T-helper 9 cell (primary cell): ENCODE measurements at places on chromosomes 11 and 22.

GRCh38 chr11:9201372-9202162 is 63.6 kb downstream of the DENND5A start:
- no peak for DNase-seq

DNA sequence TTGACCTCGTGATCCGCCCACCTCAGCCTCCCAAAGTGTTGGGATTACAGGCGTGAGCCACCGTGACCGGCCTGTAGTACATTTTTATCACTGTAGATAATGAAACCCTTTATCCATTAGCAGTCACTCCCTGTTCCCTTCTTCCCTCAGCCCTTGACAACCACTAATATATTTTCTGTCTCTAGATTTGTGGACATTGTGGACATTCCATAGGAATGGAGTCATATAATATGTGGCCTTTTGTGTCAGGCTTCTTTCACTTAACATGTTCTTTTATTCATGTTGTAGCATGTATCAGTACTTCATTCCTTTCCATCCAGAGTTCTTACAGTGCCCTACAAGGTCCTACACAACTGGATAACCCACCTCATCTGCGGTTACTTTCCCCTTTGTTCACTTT is 30.5 kb downstream of the RRM1 start:
- no peak for DNase-seq

DNA sequence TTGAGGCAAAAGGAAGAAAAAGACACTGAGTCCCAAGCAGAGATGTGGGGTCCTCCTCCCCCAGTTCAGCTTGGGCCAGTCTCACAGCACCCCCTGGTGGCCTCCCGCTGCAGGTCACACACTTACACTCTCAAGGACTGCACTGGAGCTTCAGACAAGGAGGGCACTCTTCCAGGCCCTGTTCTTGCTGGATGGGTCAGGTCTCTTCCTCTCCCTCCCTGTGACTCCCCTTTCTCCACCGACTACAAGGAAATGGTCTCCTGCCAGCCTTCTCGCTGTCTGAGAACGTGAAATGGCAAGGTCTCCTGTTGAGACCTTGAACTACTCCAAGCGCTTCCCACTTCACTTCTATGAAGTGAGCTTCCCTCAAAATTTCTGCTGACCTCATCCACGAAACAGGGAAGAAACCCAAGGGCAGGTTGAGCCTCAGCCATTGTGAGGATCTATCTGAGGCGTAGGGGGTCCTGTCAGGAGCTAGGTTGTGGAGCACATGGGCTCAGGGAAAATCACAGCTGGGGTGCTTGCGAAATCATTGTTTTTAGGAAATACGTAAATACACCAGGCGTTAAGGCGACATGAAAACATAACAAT is 11.2 kb upstream of the IGLL1 start:
- DNase-seq = peak; percentile 43

DNA sequence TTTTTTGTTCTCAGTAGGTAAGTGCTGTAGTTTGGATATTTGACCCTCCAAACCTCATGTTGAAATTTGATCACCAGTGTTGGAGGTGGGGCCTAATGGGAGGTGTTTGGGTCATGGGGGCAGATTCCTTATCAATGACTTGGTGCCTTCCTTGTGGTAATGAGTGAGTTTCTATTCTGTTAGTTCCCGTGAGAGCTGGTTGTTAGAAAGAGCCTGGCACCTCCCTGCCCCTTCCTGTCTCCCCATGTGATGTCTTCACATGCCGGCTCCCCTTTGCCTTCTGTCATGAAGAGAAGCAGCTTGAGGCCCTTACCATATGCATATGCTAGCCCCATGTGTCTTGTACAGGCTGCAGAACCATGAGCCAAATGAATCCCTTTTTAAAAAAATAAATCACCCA is 138.3 kb downstream of the TMEM135 start:
- no peak for DNase-seq

GRCh38 chr11:73274722-73275380 is 2.7 kb downstream of the P2RY6 start:
- no peak for DNase-seq

DNA sequence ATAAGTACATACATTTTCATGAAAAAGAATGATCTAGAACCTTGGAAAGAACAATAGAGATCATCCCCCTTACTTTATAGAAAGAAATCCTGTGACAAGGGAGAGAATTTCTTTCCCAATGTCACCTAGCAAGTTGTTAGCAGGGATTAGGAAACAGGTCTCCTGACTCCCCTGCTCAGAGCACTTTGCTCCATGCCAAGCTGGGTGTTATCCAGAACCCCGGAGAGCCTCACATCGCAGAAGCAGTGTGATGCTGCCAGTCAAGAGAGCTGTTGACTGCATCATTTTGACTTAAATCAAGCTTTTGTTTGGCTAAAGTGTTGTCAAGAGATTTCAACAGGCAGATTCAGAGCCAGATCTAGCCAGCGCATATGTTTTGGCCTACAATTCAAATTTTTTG is 3.6 kb upstream of the RRAS2 start:
- no peak for DNase-seq
